GM13977 (cell line): ENCODE measurements at places on chromosomes 13 and 19.
A peak's percentile ranks its signal among the peaks of the same experiment; 100 is the strongest.

DNA sequence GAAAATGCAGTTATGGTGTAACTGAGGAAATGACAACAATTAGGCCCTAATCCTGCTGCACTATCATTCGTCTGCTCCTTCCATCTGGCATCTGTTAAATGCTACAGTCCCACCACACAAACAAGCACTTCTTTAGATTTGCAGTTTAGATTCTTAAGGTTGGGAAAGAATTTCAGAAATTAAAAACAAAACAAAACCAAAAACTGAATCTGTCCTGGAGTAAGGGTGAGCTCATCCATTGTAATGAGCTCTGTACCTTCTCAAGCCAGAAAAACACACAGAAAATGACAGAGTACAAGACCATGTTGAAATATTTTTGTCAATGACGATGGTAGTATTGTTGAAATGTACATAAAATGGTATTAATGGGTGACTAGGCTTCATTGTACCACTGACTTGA, 28.3 kb downstream of the SMAD9 start:
- no peak for DNase-seq

GRCh38 chr19:40279761-40280607, 5.2 kb downstream of the AKT2 start:
- DNase-seq, result no peak

- no peak for DNase-seq
Measured at GRCh38 chr19:48540110-48540509, 11.9 kb upstream of the SULT2B1 start.

DNA sequence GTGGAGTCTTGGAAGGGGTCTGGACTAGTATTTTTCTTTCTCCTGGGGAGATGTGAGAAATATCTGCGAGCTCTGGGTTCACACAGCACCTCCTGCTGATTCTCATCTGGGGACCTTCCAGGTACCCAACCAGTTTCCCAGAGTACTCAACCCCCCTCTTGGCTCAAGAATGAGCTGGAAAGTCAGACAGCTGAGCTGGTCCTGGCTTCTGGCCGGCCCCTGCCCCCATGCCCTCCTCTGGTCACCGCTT, 2.2 kb upstream of the PDE4A start:
- DNase-seq, result no peak

DNA sequence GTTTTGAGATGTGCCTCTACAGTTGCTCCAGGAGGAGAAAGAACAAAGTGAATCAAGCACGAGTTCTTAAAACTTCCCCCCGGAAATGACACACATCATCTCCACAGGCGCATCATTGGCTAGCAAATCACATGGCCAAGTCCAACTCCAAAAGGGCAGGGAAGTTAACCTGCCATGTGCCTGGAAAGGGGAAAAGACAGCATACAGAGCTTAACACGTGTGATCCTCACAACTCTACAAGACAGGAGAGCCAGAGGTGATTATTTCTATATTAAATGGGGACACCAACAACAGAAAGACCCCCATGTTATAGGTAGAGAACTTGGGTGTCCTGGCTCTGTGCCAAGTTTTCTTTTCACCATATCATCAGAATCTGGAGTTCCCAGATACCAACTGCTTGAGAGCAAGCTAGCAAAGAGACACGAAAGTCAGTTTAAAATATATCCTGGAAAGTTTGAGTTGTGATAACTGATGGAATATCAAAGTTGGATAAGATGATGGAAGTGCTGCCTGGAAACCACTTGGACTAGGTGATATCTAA, 871.1 kb downstream of the UQCRFS1 start:
- no peak for DNase-seq

- no peak for DNase-seq
Measured at GRCh38 chr19:28988066-28988465, 224.9 kb downstream of the UQCRFS1 start.

- DNase-seq, result no peak
Measured at GRCh38 chr19:54576411-54576976, 2.9 kb downstream of the LILRA2 start.

GRCh38 chr13:95191821-95192563, 109.3 kb downstream of the ABCC4 start:
- peak; percentile 62 for DNase-seq

DNA sequence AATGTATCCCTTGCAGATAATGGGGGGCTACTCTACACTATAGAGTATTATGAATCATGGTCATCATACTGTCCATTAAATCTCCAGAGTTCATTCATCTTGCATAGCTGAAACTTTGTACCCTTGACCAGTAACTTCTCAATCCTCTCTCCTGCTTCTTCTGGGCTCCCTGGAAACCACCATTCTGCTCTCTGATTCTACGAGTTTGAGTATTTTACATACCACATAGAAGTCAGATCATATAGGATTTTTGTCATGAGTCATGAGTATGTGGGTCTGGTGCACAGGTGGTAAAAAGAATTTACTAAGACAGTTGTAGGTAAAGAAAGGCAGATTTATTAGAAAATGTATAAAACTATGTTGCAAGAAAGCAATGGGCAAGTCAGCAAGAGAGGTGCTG, 41.9 kb downstream of the WTIP start:
- DNase-seq, result no peak

DNA sequence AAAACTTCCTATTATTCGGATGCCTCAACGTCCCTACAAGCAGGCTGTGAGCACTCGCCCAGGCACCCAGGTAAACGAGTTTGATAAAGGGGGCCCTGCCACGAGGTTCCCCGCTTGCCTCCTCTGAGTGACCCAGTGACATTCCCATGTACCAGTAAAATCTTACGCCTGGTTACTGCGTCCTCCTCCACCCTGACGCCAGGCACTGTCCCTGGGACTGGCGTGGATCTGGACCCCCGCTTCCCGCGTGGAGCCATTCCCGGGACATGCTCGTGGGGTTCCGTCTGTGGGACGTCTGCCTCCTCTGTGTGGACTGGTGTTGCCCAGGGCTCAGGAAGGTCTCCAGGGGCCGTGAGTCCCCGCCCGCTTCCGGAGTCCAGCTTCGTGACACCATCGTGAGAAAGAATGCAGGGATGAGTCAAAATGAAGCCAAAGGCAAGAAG, 407 bp upstream of the ZNF550 start:
- DNase-seq, result no peak

- no peak for DNase-seq
Measured at GRCh38 chr19:3413796-3414327, 47.5 kb downstream of the NFIC start.

DNA sequence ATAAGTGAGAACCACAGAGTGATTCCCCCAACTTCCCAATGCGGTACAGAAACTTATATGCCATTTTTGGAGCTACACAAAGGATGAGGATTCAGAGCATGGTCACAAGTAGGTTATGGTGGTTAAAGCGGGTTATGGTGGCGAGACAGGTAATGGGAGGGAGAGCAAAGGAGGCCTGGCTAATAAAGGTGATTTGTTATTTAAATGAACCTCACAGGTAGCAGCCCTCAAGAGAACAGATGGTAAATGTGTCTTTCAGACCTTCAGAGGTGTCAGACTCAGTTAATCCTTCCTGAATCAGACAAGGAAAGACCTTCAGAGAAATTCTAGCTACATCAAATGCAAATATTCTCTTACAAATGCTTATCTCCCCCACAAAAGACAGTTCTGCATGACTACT, 1971.4 kb downstream of the OLFM4 start:
- no peak for DNase-seq

DNA sequence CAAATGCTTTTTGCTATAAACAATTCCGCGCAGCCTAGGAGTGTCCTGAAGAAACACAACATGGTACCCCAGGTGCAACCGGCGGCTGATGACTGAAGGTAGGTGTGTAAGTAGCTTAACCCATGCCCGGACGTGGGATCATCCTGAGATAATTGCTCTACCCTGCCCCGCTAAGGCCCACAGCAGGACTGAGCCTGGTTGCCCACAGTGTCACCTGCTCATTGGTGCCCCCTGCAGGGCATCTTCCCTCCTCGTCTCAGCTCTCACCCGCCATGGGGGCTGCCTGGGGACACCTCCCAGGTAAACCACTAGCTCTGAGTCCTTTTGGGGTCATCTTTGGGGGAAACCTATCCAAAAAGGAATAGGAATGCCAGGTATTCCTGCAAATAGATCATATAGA, 22.3 kb downstream of the TMEM161A start:
- peak; percentile 72 for DNase-seq

DNA sequence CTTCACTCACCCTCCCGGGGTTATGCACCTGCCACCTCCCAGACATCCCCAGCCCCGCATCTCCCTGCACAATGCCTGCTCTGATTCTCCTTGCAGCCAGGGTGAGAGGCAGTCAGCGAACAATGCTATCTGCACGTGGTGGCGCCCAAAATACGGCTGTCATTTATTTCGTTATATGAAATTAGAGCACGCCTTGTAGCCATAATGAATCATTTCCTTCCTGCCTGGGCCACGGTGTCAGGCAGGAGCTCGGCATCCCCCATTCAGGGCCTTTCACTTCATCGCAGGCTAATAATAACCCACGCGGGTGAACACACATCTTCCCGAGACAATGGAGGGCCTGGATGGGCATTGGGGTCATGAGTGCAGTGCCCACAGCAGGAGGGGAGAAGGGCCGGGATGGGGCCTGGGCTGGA, 143.8 kb upstream of the ZNF507 start:
- no peak for DNase-seq

DNA sequence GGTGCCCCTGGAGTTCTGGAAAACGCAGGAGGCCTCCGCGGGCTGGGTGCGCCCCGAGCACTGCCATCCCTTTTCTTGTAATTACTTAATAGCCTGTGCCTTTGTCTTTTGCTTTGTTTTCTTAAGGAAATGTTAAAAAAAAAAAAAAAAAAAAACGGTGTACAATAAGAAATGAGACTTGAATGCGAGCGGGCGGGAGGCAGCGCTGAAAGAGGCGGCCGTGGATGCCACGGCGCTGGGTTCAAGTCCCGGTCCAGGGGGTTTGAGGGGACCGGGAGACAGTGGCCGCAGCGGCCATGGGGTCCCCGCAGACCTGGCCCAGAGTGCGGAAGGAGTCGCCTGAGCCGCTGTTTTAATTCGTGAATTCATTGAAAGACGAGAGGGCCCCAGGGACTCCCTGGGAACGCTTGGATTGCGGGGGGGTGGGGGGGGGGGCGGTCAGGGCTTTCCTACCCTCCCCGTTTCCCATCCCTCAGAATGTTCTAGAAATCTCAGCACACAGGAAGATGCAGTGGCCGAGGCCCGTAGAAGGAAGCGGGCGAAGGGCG, 349.2 kb upstream of the ARGLU1 start:
- no peak for DNase-seq

DNA sequence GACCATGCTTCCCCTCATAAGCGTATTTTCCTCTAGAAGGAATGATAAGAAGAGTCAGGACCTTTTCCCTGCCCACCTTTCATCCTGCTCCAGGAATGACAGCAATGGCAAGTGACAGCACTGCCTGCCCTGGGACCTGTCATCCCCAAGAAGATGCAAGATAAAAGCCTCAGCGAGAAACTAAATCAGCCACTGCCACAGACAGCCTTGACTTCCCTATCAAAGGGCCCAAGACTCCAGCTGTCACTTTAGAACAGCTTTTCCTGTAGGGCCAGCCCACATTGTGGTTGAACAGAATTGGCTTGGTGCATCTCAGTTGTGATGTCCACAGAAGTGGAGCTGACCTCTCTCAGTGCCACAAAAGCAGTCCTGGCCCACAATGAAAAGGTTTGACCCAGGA, 1.1 kb downstream of the RAB8A start:
- no peak for DNase-seq
